CD4-positive, alpha-beta T cell treated with Interleukin-12 subunit alpha and Interleukin-12 subunit beta, for 1 hour (primary cell): ENCODE measurements at places on chromosomes 1 and 21.

GRCh38 chr1:181531441-181531840, 48.1 kb downstream of the CACNA1E start:
- DNase-seq: no peak

- peak; percentile 64 for DNase-seq
These were observed 44.1 kb downstream of the CD247 start for GRCh38 chr1:167474191-167474641.

- DNase-seq: no peak
These were observed 9.0 kb downstream of the CTSK start for GRCh38 chr1:150799089-150799488.

GRCh38 chr1:27645071-27645415, 10.1 kb upstream of the FGR start:
- no peak for DNase-seq

- no peak for DNase-seq
These were observed 212.0 kb upstream of the NFIA start for GRCh38 chr1:60870269-60870865.

- DNase-seq: no peak
These were observed 156.7 kb downstream of the DMRTA2 start for GRCh38 chr1:50266509-50266908.

DNA sequence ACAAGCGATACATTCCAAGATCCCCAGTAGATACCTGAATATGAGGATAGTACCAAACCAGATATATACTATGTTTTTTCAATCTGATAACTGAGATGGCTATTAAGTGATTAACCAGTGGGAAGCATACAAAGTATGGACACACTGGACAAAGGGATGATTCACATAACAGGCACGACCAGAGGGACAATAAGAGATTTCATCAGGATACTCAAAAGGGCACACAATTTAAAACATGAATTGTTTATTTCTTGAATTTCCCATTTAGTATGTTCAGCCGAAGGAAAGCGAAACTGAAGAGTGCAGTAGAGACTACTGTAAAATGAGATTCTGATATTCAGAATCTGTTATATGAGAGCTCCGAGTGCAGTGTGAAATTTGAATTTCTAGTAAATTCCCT, 10.6 kb downstream of the ZZZ3 start:
- no peak for DNase-seq

- DNase-seq: peak; percentile 62
These were observed 10.1 kb upstream of the LRRC71 start for GRCh38 chr1:156910309-156910782.

DNA sequence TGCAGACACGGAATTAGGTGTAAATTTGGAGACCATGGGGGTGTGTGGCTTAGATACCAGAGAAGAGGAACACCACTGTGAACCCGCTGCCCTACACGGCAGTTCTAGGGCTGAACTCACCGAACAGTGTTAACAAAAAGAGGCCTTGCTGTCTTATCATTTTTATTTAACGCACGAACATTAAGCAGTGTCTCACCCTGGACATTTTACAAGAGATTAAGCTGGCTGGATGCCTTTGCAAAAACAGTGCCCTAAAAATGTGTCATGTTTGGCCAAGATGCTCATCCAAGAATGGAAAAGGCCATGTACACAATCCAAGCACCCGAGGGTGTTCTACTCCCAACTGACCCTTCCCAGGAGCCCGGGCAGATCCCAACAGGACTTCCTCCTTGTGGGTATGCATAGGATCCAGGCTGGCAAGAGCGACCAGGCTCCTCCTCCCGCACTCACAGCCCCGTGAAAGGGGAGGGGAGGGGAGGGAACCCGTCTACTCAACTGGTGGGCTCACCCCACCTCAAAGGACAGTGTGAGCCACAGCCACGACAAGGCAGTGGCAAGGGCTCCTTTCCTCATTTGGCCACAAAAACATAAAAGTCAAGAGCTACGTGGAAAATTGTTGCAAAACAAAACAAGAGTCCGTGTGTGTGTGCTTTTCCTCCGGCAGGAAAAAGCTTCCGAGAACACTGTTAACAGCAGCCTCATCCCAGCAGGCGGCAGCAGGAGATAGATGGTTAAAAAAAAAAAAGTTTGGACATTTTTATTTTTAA, 20.3 kb downstream of the C2CD2 start:
- no peak for DNase-seq

DNA sequence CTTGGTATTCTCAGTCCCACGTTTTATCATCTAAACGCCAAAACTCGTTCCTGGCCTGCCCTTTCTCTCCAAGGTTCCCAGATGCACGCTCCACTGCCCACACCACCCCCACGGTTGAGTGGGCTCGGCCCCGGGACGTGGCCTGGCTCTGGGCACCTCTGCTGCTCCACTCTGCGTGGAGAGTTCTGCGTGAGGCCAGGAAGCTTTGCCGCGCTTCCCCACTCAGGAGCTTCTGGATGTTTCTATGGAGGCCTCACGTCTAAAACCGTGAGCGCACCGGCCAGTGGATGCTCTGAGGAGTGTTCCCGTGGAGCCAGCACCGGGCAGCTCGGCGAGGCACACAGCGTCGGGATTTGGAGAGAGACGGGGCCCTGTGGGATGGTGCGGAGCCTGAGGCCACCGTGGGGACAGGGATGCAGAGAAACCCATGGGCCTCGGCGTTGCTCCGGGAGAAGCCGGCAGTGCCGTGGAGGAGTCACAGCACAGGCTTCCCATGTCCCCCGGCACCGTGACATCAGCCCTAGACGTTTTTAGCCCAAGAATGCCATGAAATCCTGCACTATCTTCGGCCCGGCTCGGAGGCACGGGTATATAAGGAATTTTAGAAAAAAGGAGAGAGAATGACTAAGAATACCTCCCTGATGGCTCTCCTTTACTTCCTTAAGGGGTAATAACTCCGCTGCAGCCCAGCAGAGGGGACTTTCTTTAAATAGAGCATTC, 125.9 kb downstream of the PRDM16 start:
- DNase-seq: no peak

- peak; percentile 20 for DNase-seq
These were observed 27.3 kb downstream of the F11R start for GRCh38 chr1:160993544-160994193.

DNA sequence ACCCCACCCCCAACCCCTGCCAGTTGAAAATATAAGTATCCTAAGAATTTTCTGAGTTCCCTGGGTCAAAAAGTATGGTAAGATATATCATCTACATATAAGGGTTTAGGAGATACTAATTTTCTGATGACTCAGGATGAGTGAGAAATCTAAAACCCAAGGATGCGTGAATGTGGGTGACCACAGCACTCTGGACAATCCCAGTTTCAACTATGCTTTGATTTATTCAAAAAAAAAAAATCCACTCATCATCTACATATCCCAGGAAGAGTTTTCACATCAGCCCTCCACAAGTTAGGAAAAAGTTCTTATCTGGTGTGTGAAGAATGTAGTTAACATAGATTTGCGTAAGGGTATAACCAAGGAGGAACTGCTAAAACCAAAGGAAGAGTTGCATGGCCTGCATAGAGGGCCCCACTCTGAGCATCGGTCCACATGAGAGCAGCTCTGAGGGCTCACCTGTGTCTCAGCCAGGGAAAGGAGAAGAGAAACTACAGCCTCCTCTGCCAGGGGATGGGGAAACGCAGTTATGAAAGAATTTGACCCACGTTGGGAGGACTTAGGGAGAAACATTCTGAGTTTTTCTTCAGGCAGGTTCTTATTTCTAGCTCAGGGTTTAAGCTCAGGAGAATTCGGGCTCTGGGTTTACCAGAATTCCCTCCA, 18.8 kb downstream of the LAMB3 start:
- no peak for DNase-seq

DNA sequence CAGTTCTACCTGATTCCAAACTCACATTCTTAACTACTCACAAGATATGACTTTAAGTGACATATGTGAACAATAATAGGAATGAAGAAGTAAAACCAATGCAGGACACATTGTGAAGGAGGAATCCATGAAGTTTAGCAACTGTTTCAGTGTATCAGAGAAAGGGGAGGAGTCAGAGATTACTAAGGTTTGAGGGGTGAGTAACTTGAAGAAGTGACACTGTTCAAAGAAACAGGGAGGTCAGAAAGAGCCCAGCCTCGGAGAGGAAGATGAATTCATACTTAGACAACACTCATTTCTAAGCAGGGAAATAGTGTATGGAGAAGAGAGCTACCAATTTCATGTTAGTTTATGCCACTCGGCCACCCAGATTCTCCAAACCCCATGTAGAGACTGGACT, 28.2 kb upstream of the RPF1 start:
- DNase-seq: no peak

- peak; percentile 57 for DNase-seq
These were observed 259.3 kb upstream of the SGIP1 start for GRCh38 chr1:66274634-66275033.

DNA sequence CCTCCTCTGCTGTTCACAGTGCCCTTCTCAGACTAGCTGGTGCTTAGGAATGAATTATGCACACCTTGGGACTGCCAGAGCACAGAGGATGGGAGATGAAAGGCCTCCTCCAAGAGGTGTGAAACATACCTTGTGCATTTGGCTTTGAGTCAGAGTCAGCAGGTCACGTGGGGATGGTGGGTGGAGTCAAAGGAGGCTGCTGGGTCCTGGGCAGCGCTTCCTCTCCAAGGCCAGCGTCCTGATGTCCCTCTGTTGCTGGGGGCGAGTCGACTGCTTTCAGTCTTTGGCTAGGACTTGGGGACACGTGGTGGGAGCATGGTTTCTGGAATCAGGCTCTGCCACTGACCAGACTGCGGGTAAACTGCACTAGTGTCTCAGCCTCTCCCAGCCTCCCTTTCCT, 91.2 kb downstream of the AJAP1 start:
- DNase-seq: no peak

DNA sequence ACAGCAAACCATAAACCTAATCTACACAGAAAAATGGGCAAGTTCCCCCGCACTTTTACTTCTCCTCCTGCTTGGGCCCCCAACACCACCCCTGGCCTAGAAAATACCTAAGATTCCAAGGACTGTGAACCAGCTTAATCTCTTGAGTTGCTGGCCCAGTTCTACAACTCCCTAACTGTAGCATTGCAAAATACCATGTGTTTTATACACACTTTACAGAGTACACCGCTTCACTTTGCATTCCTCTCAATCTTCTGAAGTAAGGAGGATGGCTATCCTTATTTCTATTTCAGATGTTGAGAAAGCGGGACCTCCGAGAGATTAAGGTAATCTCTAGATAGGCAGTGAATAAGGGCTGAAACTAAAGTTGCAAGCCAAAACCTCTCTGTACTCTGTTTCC, 408.3 kb upstream of the NR5A2 start:
- no peak for DNase-seq

DNA sequence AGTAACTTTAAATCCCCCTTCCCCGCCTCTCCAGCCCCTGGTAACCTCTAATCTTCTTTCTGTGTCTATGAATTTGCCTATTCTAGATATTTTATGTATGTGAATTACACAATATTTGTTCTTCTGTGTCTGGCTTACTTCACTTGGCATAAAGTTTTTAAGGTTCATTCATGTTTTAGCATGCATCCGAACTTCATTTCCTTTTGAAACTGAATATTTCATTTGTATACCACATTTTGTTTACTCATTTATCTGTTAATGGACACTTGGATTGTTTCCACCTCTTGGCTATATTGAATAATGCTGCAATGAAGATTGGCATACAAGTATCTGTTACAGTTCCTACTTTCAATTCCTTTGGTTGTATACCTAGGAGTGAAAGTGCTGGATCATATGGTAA, 205.3 kb downstream of the TM2D1 start:
- no peak for DNase-seq

DNA sequence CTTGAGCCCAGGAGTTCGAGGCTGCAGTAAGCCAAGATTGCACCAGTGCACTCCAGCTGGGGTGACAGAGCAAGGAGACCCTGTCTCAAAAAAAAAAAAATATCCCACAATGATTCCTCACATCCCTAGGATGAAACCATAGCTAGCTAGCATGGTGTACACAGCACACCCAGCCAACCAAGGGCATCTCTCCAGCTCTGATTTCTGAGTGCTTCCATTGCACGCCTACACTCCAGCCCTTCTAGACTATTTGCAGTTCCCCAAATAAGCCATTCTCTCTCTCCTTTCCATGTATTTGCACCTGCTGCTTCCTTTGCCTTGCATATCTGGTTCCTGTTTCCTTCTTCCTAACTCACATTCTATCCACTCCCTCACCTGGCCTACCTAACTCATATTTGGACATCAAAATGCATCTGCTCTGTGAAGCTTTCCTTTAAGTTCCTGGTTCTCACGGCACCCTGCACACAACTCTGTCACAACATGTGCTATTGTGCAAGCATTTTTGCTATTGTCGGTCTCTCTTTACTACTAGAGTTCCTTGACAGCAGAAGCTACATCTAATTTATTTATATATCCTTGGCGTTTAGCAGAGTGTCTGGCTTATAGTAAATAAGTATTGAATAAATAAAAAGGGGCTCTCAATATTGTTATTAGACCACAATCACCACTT, 2.4 kb upstream of the ELAPOR1 start:
- no peak for DNase-seq

- DNase-seq: peak; percentile 51
These were observed 302.0 kb downstream of the DUSP10 start for GRCh38 chr1:221439747-221440501.

GRCh38 chr1:16984717-16985116, 4.3 kb upstream of the MFAP2 start:
- DNase-seq: no peak

DNA sequence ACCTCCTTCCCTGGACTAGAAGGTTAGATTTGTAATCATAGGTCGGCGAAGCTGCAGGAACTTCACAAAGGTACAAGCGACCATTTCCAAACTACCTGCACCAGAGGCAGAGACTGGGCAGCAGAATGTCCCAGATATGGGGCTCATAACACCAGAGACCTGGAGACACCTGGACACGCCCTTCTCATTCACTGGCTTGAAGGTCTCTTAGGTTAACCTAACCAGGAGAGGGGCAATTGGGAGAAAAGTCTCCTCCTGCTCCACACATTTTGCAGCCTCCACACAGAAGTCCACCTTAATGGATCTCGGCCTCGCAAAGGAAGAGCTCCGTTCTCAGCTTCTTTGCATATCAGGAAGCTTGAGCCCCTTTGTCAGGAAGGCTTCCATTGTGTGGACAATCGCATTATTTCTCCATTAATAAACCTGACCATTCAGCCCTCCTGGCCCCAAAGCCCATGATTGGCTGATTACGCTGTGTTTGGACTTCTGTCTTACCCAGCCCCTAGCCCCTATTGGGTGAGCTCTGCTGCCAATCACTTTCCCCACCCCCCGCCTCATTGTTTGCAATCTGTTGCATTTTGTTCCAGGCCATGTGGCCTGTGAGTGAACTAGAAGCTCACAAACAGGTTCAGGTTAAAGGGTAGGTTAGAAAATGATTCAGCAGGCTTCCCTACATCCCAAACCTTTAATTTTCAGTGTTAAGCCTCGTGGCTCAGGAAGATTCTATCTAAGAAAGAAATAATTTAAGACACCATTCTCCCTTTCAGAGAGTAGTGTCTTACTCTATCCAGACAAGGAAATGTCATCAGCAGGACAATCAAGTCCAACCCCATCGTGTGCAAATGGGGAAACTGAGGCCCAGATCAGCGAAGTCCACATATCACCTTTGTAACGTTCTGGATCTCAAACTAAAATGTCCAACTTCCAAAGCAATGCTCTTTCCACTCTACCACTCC, 2.8 kb downstream of the MYCL start:
- no peak for DNase-seq
